Urothelium cell line (cell line): ENCODE measurements at places on chromosomes 1 and 21.
A peak's percentile ranks its signal among the peaks of the same experiment; 100 is the strongest.

- DNase-seq: no peak
These were observed 87.3 kb downstream of the BACH1 start for GRCh38 chr21:29385934-29386520.

GRCh38 chr1:247812637-247813036 is 11.3 kb downstream of the OR14A16 start:
- DNase-seq: no peak

DNA sequence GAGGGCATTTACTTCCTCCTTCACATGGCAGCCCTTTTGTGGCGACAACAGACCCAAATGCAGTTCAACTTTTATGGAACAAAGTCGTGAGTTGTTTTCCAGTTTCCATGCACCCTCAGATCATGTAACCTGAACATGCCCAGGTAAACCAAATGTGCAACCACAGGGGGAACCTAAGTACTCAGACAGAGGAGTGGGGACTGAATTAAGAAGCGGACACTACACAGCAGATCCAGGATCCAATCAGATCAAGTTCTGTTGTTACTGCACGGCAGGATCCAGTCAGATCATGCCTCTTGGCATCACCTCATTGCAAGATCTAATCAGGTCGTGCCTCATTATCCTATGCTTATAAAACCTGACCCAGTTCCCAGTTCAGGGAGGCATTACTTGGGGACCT is 115.7 kb downstream of the MATN1 start:
- DNase-seq: no peak

DNA sequence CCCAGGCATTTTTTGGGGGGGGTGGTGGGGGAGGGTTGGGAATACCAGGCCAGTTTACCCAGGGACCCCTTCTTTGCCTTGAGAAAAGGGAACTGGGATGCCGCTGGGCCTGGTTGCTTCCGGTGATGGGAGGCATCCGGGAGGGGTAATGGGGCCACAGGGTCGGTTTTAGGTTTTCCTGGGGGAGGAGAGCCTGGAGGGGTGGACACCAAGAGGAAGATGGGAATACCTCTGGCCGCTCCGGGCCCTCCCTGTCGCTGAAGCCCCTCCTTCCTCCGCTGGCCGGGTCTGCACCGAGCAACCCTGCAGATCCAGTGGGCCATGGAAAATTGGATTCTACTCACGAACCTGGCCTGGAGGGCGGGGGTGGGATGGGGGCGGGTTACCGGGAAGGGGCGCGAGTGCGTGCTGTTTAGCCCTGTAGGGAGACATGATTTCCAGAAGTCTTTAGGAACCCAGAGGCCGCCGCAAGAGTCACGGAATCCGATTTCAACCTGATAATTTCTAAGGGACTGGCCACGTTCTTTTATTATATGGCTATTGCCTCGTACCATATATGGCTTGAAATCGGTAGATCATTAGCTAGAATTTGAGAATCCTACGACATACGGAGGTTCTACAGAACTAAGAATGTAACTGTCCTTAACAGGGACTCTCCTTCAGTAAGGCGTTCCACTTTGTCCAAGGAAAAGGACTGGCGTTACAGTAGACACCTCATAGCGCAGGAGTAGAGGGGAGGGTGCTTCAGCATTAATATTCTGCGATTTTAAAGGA is 749 bp downstream of the AKIRIN1 start:
- peak; percentile 63 for DNase-seq

DNA sequence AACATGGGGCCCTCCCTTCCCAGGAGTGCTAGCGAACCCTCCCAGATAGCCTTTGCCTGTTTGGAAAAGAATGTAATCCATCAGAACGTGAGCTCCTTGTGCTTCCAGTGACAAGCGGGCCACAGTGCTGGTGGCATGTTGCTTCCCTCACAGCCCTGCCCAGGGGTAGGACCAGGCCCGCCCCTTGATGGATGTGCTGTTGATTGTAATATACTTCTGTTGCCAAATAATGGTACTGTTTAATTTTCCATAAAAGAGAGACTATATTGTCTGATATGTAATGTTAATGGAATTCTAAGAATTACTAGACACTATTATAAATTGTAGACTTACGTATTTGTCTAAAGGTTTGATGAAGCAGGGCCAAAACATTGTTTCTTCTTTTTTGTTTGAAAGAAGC is 16.4 kb downstream of the ATP5PO start:
- no peak for DNase-seq

DNA sequence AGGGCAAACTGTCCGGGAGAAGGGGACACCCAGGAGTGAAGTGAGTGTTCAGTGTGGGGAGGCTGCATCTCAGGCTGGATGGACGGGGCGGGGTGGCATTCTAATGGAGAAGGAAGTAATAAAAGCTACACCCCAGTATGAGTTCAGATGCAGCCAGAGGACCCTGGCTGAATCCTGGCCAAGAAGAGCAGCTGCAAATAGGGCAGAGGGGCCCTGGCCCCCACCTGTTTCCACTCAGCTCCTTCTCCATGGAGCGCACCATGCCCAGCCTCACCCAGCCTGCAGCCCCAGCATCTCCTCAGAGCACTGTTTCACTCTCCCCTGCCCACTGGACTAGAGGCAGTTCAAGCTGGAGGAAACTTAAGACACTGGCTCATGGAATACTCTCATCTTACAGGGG is 46.4 kb downstream of the KCND3 start:
- no peak for DNase-seq

DNA sequence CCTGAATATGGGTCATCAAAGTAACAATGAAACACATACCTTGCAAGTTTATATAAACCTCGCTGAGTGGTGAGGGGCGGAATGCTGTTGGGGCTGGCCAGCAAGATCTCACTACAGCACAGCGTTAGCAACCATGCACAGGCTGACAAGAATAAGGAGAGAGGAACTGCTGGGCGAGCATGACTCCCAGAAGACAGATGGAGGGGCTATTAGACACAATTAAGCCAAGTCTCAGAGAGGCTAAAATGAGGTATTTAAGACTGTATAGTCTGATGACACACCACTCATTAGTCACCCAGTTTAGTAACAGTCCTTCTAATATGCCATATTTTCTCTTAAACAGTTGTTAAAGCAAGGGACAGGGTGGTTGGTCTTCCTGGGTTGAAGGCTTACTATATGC is 340.2 kb upstream of the NR5A2 start:
- peak; percentile 13 for DNase-seq

- DNase-seq: no peak
These were observed 4.1 kb downstream of the WARS2 start for GRCh38 chr1:119136401-119136800.

- no peak for DNase-seq
These were observed 1.2 kb downstream of the TRABD2B start for GRCh38 chr1:47996060-47996405.

DNA sequence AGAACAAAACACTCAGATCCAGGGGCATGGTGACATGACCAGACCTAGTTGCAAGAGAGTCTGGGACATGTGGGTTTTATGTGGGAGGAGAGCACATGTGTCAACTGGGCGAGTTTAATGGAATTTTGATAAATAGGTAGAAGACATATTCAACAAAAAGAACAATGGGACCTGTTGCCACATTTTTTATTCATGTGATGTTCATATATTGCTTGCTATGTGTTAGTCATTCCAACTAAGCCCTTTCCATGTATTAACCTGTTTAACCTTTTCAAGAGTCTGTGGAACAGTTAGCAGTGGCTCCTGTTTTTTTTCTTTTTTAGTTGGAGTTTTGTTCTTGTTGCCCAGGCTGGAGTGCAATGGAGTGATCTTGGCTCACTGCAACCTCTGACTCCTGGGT is 30.1 kb upstream of the CSF3R start:
- no peak for DNase-seq

- DNase-seq: no peak
These were observed 107.2 kb downstream of the C1orf21 start for GRCh38 chr1:184493987-184494388.

- DNase-seq: peak; percentile 40
These were observed 2.5 kb downstream of the KIF21B start for GRCh38 chr1:201020721-201021629.

DNA sequence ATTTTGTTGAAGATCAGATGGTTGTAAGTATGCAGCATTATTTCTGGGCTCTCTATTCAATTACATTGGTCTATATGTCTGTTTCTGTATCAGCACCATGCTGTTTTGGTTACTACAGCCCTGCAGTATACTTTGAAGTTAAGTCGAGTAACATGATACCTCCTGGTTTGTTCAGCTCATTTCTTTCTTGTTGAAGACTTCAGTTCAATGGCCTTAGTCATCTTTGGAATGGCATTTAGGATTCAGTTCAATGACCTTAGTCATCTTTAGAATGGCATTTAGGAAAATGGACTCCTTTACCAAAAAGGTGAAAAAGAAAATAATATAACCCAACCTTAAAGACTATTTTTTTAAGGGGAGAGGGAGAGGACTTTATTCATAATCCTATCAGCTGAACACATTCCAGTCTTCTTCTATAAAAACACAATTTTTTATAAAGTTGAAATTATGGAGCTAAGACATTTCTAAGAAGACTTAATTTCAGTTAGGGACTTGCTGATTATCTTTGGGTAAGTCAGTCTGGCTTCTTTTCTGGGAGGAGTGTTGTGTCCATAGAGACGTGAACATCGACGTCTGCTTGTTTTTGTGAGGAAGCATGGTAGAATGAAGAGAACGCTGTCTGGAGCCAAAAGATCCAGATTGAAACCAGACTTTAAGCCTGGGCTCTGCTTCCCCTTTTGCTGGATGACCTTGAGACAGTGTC is 48.3 kb downstream of the DDR2 start:
- DNase-seq: no peak

DNA sequence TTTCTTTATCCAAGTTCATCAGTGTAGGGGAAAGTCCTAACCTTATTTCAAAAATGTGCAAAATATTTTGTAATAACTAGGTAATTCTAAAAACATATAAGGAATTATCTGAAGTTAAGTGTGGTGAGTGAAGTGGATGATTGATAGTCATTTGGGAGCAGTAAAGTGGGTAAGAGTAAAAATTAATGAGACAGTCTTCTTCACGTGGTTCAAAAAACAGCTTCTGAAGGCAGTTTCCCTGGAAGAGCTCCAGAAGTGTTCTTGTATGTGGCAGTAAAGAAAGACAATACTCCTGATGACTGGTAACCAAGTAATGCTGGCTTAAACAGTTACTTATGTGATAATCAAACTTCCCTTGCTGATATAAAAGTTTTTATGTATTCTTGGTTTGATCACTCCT is 50.3 kb downstream of the LEPR start:
- DNase-seq: no peak

DNA sequence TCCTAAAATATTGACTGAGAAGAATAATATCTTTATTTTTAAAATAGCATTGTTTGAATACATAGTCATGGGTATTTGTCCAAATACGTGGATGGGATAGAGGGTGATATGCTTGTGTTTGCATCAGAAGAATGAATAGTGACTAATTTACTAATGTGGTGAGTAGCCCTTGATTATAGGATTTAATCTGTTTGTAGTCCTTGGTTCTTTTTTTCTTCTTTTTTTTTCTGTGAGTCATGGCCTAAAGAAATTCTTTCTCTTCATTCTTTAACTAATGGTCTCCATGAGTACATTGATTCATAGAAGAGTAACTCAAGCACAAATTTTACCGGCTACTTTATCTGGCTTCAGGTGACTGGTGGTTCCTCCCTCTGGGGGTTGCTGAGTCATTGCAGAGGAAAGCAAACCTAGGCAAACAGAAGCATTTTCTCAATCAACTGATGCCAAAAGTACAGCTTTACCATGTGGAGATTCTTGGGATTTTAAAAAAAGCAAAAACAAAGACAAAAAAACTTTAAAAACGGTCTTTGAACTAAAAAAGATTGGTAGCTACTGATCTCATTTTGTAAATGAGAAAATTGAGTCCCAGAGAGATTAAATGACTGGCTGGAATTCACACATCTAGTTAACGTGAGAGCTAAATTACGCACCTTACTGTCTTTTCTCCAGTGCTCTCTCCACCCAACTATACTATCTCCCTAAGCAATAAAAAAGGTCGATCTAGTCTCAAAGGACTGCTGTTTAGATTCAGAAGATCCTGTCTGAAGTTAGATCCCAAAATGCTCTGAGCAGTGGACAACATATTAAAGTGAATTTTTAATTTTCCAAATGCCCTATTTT is 40.5 kb downstream of the AK5 start:
- DNase-seq: peak; percentile 26

DNA sequence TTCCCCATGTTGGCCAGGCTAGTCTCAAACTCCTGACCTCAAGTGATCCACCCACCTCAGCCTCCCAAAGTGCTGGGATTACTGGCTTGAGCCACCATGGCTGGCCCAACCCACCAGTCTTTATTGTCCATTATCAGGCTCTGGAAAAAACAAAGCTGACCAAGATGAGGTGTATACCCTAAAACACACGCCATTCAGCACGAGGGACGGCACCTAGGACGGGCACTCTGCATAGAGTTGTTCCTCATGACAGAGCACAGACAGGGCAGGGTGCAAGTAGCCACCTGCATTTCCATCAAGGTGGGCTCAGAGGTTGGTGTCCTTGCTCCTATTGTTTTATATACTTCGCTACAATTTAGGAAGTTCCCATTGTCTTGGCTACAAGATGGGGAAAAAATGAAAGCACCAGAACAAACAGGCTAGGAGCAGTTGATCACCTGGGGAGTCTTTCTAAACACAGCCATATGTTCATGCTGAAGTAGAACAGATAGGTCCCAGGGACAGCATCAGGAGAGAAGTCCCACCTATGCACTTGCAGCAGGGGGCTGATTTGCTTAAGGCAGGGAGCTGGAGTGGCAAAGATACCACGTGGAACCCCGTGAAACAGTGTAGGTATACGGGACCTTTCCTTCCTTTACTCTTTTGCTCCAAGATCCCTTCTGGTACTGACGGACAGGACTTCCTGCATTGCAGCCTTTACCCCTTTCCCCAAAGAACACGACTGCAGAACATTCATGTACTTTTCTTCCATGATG is 4.5 kb downstream of the KRTCAP2 start:
- no peak for DNase-seq

- no peak for DNase-seq
These were observed 168.8 kb downstream of the GABPA start for GRCh38 chr21:25903607-25904006.

- no peak for DNase-seq
These were observed 790 bp upstream of the UTS2 start for GRCh38 chr1:7853684-7854026.

DNA sequence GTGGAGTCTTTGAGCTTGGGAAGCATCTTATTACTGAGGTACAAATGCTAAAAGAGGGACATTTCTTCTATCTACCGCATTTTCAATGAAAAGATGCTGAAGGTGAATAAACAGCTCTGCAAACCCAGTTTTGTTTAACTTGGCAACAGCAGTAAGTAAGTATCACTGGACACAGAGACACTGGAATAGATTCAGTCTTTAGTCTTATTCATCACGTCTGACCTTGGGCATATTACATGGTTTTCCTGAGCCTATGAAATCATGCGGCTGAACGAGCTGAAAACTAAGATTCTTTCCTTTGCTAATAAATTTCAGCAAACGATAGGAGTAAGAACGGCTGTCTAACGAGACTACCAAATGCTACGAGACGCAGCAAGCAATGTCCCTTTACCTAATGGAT is 207.4 kb downstream of the GABPA start:
- DNase-seq: no peak
